AG10803 (cell line): ENCODE measurements at places on chromosomes 6 and 20.
A peak's percentile ranks its signal among the peaks of the same experiment; 100 is the strongest.

GRCh38 chr20:3420211-3420707, 12.8 kb upstream of the DNAAF9 start:
- peak; percentile 87 for DNase-seq

DNA sequence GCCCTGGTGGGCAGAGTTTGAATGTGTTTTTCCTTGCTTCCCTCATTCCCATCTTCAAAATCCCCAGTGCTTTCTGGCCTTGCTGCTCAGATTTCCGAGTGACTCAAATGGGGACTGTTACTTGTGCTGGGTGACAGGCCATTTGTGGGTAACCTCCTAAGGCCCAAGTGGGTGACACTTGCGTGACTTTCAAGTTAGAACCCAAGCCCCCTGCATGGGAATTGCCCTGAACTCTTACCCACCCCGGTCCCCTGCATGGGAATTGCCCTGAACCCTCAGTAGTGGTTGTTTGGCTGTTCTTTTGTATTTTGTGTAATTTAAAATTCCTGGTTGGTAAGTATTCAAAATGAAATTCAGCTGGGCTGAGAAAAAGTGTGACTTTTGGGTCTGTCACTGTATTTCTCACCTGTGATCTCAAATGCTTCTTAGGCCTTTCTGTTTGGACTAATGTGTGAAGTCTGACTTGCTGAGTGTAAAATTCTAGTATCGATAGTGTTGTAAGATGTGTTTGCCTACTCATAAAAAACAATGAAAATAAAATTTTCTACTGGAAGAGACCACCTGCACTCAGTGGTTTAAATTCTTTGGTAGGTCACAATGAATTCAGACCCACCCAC, 12.4 kb upstream of the RBM38 start:
- no peak for DNase-seq

DNA sequence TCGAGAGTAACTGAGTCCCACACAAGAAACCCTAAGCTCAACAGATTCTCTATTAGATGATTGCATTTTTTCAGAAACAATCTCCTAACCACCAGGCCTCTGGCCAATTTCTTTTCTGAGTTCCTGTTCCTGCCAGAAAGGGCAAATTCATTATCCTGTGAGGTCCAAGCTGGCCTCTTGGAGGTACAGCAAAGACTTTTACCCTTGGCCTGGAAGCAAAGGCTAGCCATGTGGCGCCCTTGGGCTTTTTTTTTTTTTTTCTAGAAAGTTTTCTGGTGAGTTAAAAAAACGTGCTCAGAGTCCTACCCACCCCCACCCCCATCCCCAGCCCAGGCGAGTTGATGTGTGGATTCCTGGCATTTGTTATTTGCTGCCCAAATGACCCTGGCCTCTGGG, 59.0 kb upstream of the EEF1A1 start:
- DNase-seq = peak; percentile 97

DNA sequence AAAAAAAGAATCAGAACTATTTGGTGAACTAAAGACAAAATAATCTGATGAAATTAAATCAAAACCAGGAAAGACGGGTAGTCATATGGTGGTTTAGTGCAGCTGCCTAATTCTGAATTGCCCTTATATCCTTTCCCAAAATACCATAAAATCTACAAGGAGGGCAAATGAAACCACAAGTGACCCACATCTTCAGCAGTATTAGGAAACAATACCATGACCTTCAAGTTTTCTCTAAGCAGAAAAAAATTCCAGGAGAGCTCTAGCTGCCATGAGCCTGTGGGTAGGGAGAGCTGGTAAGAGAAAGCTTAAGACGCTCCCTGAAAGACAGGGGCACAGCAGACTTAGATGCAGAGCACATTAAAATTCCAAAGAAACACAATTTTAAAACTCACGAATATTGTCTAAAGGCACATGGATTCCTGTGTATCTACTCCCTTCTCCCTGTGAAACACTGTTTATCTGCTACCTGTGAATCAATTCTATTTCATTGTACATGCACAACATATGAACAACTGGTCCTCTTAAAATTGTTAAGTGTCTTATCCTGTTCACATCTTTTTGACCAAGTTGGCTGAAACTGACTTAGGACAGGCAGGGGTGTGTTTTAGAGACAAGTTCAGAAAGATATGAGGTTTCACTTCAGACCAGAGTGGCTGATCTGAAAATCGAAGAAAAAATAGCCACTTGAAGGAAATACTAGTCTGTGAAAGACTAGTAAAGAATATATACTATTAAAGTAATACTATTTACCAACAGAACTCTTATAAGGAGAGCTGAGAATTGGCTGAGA, 153.6 kb upstream of the SHLD1 start:
- no peak for DNase-seq

GRCh38 chr20:1876975-1877608, 18.1 kb upstream of the SIRPA start:
- DNase-seq = no peak

DNA sequence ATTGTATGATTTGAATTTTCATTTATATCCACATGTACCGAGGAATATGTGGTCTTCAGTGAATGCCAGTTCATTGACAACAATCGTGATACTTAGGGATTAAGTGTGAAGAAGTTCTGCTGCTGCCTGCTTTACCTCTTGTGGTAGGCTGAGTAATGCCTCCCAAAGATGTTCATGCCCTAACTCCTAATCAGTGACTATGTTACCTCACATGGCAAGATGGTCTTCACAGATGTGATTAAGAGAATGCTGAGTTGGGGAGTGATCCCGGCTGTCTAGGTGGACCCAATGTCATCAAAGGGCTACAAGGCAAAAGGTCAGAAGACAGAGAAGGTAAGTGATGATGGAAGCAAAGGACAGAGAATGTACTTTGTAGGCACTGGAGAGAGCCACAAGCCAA, 181.0 kb downstream of the FOXC1 start:
- no peak for DNase-seq

DNA sequence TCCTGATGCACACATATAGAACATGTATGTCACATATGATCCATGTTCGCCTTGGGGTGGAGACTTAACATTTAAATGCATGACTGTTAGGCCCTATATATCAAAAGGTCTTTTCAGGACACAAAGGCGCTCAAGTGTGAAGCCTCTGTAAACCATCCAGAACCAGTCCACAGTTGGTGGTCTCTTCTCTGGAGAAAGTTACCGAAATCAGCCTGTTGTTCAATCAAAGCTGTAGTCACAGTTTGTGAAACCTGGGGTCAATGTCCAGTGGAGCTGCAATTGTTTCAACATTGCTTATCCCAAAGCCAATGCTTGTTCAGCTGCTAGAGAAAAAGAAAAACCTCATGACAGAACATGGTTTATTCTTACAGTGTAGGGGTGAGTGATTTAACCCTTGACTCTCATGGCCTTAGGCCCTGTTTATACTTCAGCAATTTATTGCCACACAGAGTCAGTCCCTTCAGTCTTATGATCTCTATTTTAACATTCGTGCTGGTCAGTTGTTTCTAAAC, 193.6 kb upstream of the CST7 start:
- DNase-seq = no peak
